ENCODE measurements at places on chromosomes 7 and 10.

DNA sequence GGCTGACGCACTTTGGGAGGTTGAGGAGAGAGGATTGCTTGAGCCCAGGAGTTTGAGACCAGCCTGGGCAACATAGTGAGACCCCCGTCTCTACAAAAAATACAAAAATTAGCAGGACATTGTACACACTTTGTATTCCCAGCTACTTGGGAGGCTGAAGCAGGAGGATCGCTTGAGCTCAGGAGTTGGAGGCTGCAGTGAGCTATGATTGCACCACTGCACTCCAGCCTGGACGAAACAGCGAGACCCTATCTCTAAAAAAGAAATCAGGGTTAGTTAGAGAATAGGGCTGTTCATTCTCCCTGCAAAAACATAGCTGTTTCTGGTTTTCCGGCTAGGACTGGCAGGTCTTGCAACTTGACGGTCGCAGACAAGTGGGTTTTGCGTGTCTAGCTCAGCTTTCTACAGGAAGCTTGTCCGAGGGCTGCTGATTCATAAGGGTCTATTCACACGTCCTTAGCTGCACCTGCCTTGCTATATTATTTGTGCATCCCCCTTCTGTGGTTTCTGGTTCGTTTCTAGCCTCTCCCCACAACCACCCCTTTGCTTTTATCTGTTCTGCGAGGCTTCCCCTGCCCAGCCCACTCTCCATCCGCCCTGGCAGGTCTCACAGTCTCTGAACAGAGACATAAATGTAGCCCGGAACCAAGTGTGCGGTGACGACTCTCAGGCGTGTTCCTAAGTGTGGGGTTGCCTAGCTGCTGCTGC, 10.7 kb downstream of the AMZ1 start:
- peak; percentile 38 for DNase-seq

- DNase-seq = no peak
Observed at GRCh38 chr7:117803476-117803875, 69.8 kb downstream of the CTTNBP2 start.

- no peak for DNase-seq
Observed at GRCh38 chr7:3943779-3944520, 642.9 kb downstream of the SDK1 start.

GRCh38 chr7:142440906-142441411, 183.1 kb upstream of the PRSS58 start:
- no peak for DNase-seq

DNA sequence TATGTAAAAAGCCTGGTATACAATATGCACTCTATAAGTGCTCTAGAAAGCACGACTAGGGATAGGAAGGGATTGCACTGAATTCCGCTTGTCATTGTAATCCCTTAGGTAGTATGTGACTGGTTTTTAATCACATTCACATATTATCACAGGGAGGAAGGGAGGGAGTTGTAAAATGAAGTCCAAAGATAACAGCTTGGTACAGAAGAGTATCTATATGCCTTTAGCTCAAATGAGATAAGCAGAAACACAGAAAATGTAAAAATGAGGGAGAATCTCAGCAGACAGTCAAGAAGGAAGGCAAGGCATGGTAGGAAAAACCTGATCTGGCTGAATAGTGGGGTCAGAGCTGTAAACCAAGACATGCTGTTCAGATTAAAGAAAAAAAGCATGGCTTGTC, 63.4 kb downstream of the ABI1 start:
- no peak for DNase-seq

DNA sequence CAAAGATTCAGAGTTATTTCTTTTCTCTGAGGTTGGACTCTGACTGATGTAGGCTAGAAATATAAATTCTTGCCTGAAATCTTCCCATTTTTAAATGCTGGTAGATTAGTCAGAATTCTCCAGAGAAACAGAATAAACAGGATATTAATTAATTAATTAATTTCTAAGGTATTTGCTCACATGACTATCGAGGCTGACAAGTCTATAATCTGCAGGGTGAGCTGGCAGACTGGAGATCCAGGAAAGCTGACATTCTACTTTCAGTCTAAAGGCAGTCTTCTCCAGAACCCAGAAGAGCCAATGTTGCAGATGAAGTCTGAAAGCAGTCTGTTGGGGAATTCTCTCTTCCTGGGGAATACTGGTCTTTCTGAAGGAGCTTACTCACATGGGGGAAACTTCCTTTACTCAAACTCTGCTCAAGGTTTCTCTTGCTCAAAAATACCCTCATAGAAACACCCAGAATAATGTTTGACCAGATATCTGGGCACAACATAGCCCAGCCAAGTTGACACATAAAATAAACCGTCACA, 189.7 kb downstream of the KIF20B start:
- no peak for DNase-seq

DNA sequence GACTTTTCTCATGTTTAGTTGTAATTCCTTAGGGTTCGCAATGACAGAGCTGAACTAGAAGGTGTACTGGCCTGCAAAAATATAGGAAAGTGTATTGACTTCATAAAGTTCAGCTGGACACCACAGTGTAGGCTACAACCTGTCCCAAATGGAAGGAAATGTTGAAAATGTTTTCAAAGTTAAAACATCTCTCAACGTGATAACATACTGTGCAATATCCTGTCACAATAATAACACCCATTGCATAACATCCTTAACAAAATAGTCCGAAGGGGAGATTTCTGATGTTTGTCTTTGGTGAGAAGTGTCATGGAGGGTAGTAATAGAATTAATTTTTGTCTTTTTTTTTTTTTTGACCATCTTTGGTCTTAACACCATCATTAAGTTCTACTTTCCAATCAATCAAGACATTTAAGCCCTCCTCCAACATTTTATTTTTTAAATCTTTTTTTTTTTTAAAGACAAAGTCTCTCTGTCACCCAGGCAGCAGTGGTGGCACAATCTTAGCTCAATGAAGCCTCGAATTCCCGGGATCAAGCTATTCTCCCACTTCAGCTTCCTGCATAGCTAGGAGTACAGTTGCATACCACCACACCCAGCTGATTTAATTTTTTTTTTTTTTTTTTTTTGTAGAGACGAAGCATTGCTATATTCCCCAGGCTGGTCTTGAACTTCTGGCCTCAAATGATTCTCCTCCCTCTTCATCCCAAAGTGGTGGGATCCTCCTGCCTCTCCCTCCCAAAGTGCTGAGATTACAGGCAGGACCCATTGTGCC, 45.7 kb downstream of the DYNC1I1 start:
- DNase-seq = no peak

DNA sequence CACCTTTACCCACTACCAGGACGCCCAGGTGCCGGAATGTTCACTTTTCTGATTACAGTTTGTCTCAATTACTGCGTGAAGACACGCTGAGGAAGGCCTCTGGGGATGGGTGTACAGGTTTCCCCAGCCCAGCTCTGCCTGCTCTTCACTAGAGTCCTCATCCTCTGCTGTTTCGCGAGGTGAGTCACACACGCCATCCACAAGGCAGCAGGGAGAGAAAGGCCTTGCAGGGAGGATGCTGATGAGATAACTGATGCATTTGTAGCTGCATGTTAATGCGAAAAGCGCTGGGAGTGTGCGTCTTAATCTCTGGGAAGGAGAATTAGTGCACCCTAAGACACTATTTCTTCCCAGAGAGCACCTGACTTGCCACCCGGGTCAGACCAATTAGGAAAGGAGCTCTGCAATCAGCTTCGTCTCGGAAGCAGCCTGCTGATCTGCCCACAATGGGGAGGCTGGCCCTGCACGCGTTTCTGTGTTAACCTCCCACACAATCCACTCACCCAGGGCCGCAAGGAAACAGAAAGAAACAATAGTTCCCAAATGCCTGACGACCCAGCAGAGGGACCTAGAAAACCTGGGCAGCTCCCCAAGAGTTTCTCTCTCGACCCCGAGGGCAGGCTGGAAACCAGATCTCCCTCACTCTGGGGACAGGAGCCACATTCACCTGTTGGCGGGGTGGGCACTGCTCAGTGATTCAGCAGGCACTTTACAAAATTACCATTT, 578.7 kb downstream of the GLRX3 start:
- no peak for DNase-seq

GRCh38 chr10:3892440-3893425, 107.7 kb upstream of the KLF6 start:
- DNase-seq = no peak

GRCh38 chr7:107666790-107667189, 6.2 kb downstream of the SLC26A4 start:
- DNase-seq = no peak

- DNase-seq = no peak
Observed at GRCh38 chr7:158463317-158463716, 124.3 kb downstream of the PTPRN2 start.

- no peak for DNase-seq
Observed at GRCh38 chr10:75465450-75465827, 34.0 kb downstream of the LRMDA start.

- no peak for DNase-seq
Observed at GRCh38 chr7:143015926-143016490, 10.9 kb downstream of the OR9A2 start.

GRCh38 chr7:40921589-40922315, 781.1 kb downstream of the INHBA start:
- no peak for DNase-seq

- DNase-seq = no peak
Observed at GRCh38 chr10:88810196-88810961, 7.8 kb downstream of the LIPM start.

GRCh38 chr7:92621026-92621540, 30.9 kb upstream of the FAM133B start:
- DNase-seq = peak; percentile 64

GRCh38 chr10:122052701-122053100, 63.7 kb downstream of the TACC2 start:
- DNase-seq = no peak

- DNase-seq = no peak
Observed at GRCh38 chr10:133019191-133019590, 68.5 kb upstream of the ADGRA1 start.

GRCh38 chr10:102627291-102627735, 17.0 kb upstream of the TRIM8 start:
- DNase-seq = no peak

DNA sequence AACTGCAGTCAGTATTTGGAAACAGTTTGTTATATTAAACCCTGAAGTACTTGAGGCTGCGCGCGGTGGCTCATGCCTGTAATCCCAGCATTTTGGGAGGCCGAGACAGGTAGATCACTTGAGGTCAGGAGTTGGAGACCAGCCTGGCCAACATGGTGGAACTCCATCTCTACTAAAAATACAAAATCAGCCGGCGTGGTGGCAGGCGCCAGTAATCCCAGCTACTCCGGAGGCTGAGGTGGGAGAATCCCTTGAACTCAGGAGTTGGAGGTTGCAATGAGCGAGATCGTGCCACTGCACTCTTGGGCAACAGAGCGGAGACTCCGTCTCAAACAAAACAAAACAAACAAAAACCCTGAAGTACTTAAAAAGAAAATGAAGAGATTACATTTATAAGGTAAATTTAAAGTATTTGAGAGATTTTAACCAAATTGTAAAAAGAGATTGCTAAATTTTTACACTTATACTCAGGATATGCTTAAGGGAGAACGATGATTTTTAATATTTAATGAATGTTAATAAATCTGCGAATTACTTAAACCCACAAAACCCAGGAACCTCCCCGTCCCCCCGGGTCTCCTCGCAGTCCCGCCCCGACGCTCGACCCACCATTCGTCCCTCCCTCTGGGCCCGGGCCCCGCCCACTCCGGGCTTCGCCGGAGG, 425 bp upstream of the MTG1 start:
- DNase-seq = no peak

DNA sequence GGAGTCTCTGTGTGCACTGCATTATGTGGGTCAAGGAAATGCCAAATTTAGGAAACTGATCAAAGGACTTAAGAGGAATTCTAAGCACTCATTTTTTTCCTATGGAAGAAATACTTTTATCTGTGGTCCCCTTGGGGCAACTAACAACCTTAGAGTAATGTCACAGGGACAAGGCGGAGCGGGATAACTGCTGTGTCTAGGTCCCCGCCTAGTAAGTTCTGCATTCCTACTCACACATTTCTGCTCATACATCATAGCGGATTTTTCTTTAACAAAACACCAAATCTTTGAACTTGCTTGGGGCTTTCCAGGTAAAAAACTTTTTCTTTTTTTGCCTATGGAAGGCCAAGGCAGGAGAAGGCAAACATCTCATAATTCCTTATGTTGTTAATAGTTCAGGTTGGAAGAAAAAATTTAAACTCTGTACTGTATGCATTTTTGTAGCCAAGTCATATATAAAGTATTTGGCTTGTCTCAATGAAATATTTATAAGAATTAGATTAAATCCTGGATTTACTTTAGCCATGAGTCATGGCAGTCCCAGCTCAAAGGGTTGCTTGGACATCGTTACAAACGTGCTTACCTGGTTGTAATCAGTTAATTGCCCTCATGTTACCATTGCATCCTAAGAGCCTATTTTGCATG, 285.0 kb downstream of the PHTF2 start:
- no peak for DNase-seq

DNA sequence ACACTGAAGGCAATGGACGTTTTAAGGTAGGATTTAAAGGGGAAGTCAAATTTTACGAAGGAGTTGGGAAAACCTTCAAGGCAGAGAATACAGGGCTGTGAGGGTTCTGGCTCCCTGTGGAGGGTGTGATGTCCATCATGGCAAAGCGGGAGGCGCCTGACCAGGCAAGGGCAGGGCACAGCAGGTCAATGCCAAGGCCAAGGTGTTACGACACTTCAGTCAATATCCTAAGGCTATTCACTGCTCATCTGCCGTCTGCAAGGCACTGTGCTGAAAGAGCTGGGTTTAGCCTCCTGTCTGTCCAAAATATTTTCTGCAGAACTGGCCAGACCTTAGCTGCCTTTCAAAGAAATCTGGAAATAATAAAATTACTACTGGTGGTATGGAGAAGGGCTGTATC, 297.9 kb upstream of the MGMT start:
- DNase-seq = no peak

GRCh38 chr7:74087791-74088453, 4.3 kb downstream of the LIMK1 start:
- DNase-seq = no peak
